ENCODE measurements at places on chromosomes 6 and 20. TPM values are rescaled to one million over a fixed set of nuclear protein-coding genes. Genes with fewer than 3 reads are reported as not detected.
A peak's percentile ranks its signal among the peaks of the same experiment; 100 is the strongest.

The OPRM1 gene
- total RNA-seq, result not detected

The SIRPD gene
- not detected for total RNA-seq

The SPDEF gene
- 0.06 TPM for total RNA-seq

The SIRPB1 gene
- 15.1 TPM for total RNA-seq

The CLPSL1 gene
- total RNA-seq, result not detected

The FILIP1 gene
- 2.2 TPM for total RNA-seq

The OR2H2 gene
- total RNA-seq, result not detected

The PHACTR3 gene
- 0.83 TPM for total RNA-seq

The FBXO5 gene
- total RNA-seq, result 4.6 TPM

DNA sequence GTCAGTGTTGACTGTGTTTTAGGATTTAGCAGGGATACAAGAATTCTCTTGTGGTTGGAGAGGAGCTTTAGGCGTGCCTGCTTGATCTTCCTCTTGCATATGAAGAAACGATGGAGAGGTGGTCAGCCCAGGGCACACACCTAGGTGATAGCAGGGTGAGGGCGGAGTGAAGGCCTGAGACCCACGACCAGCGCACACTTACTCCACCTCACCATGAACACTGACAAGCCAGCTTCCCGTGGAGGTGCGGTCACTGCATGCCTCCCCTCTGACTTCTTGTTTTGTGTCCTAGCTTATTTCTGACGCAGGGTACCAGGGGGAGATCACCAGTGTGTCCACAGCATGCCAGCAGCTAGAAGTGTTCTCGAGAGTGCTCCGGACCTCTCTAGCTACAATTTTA, 8.1 kb downstream of the NELFCD start:
- no peak for DNase-seq

- no peak for DNase-seq
These were observed 133.9 kb downstream of the TIAM2 start for GRCh38 chr6:155128977-155129376.

GRCh38 chr6:142758629-142759025, 186.3 kb downstream of the HIVEP2 start:
- no peak for DNase-seq

- DNase-seq, result no peak
These were observed 79.0 kb upstream of the DUSP22 start for GRCh38 chr6:213284-213683.

- DNase-seq, result peak; percentile 62
These were observed 19.6 kb downstream of the SLC22A2 start for GRCh38 chr6:160238761-160239751.

GRCh38 chr6:133040094-133040802, 200.9 kb upstream of the EYA4 start:
- DNase-seq, result no peak

DNA sequence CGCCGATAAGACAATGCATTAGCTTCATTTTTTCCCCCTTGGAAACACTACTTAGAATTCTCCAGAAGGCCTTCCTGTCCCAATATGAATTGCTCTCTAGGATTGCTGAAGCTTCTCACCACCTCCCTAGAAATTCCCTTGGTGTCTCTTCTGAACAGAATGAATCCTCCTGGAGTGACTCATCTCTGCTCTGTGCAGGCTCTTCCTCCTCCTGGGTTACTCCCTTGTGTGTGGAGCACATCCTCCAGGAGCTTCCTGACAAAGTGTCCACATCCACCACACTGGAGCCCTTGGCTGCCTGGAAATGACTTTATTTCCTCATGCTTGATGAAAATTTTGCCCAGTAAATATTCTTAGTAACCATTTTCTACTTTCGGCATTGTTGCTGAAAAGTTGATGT, 54.4 kb downstream of the DTNBP1 start:
- DNase-seq, result no peak

- peak; percentile 49 for DNase-seq
These were observed 51.7 kb upstream of the HINT3 start for GRCh38 chr6:125904871-125905270.

DNA sequence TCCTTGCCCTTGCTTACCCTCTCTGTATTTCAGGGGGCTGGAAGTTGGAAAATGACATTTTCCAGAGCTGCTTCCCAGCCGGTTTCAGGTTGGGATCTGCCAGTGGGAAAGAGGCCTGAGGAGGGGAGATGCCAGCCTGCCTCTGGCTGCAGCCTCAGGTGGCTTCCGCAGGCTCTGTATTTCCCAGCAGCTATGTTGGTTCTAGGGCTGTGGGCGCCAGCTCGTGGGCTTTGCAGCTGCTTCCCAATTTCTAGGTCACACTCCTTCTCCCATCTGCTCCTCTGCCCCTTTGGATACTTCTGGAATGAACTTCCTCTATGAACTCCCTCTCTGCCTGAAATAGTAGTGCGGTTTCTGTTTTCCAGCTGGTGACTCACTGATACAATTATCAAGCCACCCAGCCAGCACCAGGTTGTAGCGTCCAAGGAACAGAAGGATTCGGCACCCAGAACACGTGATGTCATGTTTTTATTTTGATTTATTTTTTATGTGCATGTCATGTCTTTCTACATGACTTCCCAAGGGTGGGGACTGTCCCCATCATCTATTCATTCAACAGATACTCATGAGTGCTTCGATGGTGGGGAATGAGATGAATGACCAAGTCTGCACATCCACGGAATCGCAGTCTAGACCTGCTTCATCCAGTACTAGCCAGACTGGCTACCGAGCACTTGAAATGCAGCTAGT, 38.0 kb downstream of the TGM2 start:
- peak; percentile 67 for DNase-seq

GRCh38 chr6:106490436-106490835, 129.9 kb downstream of the CRYBG1 start:
- DNase-seq, result no peak

GRCh38 chr6:121393731-121394505, 41.5 kb upstream of the GJA1 start:
- no peak for DNase-seq

DNA sequence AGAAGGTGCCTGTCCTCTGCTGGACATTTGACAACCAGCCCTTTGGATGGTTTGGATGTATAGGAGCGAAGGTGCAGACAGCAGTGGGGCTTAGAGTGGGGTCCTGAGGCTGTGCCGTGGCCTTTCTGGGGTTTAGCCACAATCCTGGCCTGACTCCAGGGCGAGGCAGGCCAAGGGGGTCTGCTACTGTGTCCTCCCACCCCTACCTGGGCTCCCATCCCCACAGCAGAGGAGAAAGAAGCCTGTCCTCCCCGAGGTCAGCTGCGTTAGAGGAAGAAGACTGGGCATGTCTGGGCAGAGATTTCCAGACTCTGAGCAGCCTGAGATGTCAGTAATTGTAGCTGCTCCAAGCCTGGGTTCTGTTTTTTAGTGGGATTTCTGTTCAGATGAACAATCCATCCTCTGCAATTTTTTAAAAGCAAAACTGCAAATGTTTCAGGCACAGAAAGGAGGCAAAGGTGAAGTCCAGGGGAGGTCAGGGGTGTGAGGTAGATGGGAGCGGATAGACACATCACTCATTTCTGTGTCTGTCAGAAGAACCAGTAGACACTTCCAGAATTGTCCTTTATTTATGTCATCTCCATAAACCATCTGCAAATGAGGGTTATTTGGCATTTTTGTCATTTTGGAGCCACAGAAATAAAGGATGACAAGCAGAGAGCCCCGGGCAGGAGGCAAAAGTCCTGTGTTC, 1.3 kb upstream of the CDKN1A start:
- DNase-seq, result no peak

DNA sequence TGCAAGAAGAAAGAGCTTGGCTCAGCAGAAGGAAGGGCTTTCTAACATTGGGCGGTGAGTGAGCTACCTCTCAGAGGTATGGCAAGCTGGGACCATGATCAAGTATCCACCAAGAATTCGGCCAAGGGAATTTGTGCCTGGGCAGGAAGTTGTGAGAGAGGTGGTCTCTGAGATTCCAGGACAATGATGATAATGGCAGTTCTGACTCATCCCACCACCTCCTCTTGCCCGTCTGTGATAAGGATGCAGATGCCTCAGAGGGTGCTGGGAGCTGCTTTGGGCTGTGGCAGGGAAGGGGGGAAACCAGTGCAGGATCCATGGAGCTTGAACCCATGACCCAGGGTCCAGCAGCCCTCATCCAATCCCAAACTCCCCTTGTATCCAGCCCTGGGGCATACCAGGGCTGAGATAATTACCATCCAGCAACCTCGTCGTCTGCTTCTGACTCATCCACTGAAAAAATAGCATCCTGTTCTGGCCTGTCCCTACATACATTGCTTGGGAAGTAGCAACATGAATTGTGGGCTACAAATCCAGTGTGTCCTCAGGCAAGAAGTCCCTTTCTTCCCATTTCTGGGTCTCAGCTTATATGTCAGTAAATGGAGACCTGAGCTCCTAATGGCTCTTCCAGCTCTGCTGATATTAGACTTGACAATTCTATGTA, 5.9 kb downstream of the TGM6 start:
- DNase-seq, result no peak

GRCh38 chr6:140068801-140069200, 694.4 kb upstream of the CITED2 start:
- no peak for DNase-seq

DNA sequence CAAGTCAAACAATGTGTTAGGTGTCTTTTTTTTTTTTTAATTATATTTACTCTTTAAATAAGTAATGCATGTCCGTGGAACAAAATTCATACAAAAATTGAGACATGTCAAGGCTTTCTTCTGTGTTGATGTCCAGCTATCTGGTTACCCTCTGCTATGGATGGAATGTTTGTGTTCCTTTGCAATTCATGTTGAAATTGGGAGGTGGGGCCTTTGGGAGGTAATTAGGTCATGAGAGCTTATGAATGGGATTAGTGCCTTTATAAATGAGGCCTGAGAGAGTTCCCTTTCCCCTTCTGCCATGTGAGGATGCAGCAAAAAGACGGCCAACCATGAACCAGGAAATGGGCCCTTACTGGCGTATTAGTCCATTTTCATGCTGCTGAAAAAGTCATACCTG, 83.1 kb upstream of the KCNG1 start:
- DNase-seq, result no peak

- no peak for DNase-seq
These were observed 21.0 kb downstream of the PMEPA1 start for GRCh38 chr20:57688864-57689263.

DNA sequence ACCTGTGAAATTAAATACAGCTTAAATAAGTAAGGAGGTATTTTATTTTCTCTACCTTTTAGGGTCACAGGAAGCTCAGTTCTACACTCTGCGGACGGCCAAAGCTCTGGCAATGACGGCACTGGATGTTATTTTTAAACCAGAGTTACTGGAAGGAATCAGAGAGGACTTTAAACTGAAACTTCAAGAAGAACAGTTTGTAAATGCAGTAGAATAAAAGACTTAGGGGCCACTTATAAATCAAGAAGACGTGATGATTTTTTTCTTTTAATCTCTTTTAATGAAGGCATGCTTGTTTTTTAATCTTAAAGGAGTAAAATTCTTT, 16.2 kb downstream of the PM20D2 start:
- DNase-seq, result no peak

DNA sequence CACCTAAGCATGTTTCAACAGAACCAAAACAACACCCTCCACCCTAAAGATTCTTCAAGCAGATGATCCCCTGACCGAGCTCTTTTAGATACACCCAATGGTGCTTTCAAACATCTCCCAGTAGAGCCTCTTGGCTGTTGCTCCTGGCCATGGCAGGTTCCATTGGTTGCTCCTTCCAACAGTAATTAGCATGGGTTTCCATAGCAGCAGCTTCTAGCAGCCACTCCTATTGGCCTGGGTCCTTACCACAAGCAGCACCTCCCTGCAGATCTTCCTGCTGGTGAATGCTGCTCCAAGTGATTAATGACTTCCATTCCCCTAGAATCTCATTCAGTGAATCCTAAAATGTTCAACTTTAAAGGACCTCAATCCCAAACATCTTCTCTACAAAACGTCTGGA, 13.9 kb downstream of the CCN2 start:
- no peak for DNase-seq

- DNase-seq, result no peak
These were observed 62.6 kb upstream of the PMEPA1 start for GRCh38 chr20:57772349-57772964.

DNA sequence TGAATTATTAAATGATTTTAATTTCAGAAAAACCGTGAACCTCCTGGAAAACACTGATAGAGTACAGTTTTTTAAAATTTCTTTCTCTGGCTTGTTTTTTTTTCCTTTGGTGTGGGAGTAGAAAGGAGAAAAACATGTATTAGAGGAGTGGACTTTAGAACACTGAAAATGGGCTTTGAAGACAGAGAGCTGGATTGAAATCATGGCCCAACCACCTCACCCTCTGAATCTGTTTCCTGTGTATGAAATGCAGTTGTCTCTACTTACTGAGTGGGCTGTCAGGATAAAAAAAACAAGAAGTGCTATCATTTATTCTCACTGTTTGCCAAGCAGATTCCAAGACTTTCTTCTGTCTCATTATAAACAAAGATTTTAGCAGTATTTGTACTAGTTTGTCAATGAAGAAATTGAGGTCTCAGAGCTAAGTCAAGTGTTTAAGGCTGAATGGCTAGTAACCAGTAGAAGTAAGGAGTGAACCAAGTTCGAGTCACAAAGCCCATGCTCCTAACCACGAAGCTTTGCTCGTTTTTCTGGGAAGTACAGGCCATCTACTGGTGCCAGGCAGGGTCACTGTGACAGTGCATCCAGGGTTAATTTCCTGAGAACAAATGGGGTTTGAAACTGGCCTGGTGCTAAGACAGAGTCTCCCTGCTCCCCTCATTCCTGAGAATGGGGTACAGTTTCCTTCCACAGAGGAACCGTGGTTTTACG, 256.4 kb downstream of the TMEM242 start:
- no peak for DNase-seq

DNA sequence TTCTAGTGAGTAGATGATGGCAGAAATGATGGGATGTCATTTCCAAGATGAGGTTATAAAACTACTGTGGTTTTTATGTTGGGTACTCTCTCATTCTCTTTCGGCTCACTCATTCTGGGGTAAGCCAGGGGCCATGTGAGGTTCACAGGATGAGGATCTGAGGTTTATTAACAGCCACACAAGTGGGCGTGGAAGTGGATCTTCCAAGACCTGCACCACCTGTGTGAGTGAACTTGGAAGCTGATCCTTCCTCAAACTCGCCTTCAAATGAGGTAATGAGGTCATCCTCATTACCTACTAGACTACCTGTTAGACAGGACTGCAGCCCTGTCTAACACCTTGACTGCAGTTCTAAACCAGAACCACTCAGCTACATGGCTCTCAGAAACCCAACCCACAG, 45.1 kb upstream of the TAGAP start:
- DNase-seq, result no peak

GRCh38 chr20:17854307-17854903, 114.2 kb downstream of the SNX5 start:
- peak; percentile 60 for DNase-seq

GRCh38 chr6:133393891-133394290, 152.7 kb downstream of the EYA4 start:
- DNase-seq, result no peak
